ENCODE measurements at places on chromosomes 6 and 20.

GRCh38 chr20:37290158-37290810 lies 829 bp downstream of the MANBAL start:
- no peak for DNase-seq

DNA sequence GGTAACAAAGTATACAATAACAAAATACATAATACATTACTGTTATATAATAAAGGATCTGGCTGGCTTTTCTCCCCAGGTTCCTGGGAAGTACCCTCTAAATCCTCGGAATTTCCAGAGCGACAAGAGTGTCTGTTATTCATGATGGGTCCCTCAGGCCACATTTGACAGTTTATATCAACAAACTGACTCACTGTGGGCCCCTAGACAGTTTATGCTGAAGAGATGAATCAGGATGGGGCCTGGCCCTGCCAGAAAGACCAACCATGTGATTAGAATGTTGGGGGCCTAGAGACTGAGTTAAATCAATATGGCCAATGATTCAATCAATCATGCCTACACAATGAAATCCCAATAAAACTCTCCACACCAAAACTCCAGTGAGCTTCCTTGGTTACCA lies 13.5 kb downstream of the USP45 start:
- no peak for DNase-seq

GRCh38 chr6:35128496-35128895 lies 12.6 kb downstream of the TCP11 start:
- no peak for DNase-seq

DNA sequence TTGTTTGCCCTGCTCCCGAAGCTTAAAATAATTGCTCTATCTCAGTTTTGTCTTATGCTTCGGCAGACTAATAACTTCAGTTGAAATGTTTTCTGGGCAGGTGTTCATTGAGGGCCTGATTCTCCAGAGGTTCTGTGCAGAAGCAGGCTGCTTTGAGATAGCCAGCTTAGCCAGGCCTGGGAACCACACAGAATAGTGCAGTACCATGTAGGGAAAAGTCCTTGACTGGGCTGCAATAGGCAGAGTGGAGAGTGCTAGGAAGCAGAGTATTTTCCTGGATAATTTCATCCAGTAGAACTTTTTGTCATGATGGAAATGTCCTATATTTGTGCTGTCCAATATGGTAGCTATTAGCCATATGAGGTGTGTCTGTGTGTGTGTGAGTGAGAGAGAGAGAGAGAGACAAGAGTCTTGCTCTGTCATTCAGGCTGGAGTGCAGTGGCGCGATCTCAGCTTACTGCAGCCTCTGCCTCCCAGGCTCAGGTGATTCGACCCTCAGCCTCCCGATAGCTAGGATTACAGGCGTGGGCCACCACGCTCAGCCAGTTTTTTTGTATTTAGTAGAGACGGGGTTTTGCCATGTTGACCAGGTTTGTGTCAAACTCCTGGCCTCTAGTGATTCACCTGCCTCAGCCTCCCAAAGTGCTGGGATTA lies 15.9 kb downstream of the TOP1 start:
- no peak for DNase-seq

GRCh38 chr6:33534702-33535101 lies 45.4 kb downstream of the BAK1 start:
- DNase-seq = no peak

GRCh38 chr6:13846841-13847240 lies 32.5 kb upstream of the MCUR1 start:
- no peak for DNase-seq

- DNase-seq = no peak
Observed at GRCh38 chr6:111472933-111473435, 10.0 kb downstream of the REV3L start.

GRCh38 chr6:14023855-14024254 lies 93.7 kb upstream of the CD83 start:
- DNase-seq = no peak

DNA sequence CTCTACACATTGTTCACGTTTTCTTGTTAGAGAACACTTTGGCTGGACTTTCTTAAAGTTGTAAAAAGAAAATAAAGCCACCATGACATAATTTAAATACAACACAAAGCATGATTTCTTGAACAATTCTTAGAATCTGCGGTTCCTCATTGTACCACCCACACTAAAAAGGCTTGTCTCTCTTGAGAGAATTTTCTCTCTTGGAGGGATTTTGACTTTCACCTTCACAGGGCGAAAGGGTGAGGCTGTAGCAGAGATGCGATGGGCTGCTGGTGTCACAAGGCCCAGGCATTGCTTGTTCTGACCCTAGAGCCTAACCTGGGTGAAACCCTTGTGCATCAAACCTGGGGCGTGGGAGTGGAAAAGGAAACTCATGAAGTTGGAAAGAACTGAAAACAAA lies 122.7 kb upstream of the RIPOR2 start:
- DNase-seq = no peak

GRCh38 chr6:135093578-135093977 lies 39.0 kb upstream of the HBS1L start:
- DNase-seq = no peak

- DNase-seq = no peak
Observed at GRCh38 chr20:63966172-63966943, 3.4 kb downstream of the ZNF512B start.

GRCh38 chr6:31002471-31002870 lies 7.8 kb upstream of the MUC22 start:
- no peak for DNase-seq

GRCh38 chr6:30260036-30260504 lies 46.9 kb upstream of the TRIM26 start:
- no peak for DNase-seq

DNA sequence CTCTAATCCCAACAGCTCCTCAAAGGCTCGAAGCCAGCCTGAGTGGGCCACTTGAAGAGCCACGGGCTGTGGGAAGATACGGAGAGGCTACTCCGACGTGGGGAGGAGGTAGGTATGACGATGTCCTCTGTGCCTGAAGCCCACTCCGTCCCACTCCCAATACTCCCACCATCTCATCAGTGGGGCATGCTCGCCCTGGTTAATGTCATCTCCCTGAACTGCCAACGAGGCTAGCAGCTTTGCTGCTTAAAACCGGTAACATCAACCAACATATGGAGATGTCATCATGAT lies 11.1 kb downstream of the NRN1 start:
- DNase-seq = no peak

- no peak for DNase-seq
Observed at GRCh38 chr20:18034039-18034438, 23.7 kb downstream of the OVOL2 start.

All from stimulated activated CD8-positive, alpha-beta memory T cell treated with anti-CD3 and anti-CD28 coated beads, Interleukin-2, amount 100 ng/mL, for 48 hours (primary cell).